ENCODE measurements at places on chromosomes 3 and 15.

GRCh38 chr15:77514641-77515402, 94.1 kb downstream of the HMG20A start:
- no peak for DNase-seq

DNA sequence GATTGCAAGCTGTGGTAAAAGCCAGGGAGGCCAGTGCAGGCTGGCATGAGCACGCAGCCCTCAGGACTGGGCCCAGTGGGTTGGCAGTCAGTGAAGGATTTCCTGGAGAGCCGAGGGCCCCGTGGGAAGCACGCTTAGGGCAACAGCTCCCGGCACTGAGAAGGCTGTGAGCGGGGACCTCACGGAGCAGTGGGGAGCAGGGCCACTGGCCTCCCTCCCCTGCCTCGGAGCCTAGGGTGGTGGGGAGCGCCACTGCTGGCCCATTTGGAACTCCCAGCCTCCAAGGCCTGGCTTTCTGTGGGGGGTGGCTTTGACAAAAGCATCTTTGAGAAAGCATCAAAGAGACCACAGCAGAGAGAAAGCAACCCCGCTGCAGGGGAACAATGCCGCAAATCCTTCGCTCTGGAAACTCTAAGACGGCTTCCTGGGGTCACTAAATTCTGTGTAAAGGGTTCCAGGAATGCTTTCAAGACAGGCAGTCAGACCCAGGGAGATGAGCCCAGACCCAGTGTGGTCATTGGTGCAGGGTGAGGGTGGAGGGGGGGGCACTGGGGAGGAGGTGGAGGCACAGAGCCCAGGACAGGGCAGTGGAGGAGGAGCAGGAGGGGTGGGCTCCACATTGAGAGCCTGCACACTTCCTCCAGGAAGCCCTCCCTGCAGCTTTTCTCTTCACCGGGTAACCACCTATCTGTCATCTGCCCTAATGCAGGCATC, 9.5 kb upstream of the APBA2 start:
- no peak for DNase-seq

DNA sequence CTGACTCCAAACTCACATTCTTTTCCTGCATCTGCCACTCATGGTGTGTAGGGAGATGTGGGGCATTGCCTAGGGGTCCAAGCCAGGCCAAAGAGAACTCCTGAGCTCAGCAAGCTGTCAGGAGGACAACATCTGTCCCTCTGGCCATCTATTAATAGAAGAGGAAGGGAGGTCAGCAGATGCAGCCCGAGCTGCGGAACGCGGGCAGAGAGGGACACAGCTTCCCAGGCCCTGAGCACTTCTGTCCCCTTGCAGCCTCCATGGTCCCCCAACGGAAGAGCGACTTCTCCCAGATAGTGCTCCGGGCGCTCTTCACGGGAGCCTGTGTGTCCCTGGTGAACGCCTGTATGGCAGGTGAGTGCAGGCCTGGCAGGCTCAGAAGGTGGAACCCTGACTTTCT, 37.3 kb upstream of the PDE8A start:
- no peak for DNase-seq

GRCh38 chr3:197124713-197125112, 95.1 kb upstream of the MELTF start:
- no peak for DNase-seq

GRCh38 chr3:124763206-124763605, 33.0 kb downstream of the UMPS start:
- no peak for DNase-seq

- DNase-seq = no peak
Measured at GRCh38 chr3:85148036-85148435, 189.2 kb downstream of the CADM2 start.

GRCh38 chr3:177196008-177196455, 1.2 kb downstream of the TBL1XR1 start:
- DNase-seq = no peak

DNA sequence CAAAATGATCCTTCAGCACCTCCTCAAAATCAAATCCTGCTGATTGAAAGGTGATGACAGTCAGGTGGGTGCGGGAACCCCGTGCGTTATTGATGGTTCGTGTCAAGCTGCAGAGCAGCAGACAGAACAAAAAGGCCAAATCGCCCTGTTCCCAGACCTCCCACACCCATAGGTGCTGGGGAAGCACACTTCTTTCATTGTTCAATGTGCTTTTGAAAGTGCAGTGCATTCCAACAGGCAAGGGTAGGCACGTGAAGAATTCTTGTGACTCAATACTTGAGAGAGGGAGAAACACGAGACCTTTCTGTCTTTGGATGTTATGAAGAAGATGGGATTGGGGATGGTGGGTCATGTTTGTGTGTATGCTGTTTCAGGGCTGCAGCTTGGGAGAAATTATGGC, 514.0 kb downstream of the MCTP2 start:
- no peak for DNase-seq

GRCh38 chr15:73897441-73898261, 24.3 kb downstream of the TBC1D21 start:
- peak; percentile 46 for DNase-seq

GRCh38 chr3:69646287-69647067, 92.8 kb upstream of the MITF start:
- no peak for DNase-seq

DNA sequence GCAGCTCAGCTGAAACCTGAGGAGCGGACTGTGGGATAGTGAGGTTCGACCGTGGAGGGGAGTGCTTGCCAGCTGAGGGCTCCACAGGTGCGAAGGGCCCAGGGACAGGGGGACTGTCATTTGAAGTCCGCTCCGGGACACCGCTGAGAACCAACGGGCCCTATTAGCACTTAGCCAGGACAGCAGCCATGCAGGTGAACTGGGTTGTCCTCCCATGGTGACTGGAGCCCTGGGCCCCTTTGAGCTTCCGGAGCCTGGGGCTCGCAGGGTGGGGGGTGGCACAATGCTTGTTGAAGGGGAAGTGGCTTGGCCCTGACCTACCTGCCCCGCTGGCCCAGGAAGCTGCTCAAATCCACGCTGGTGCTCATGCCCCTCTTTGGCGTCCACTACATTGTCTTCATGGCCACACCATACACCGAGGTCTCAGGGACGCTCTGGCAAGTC, 24.7 kb downstream of the PTH1R start:
- no peak for DNase-seq

DNA sequence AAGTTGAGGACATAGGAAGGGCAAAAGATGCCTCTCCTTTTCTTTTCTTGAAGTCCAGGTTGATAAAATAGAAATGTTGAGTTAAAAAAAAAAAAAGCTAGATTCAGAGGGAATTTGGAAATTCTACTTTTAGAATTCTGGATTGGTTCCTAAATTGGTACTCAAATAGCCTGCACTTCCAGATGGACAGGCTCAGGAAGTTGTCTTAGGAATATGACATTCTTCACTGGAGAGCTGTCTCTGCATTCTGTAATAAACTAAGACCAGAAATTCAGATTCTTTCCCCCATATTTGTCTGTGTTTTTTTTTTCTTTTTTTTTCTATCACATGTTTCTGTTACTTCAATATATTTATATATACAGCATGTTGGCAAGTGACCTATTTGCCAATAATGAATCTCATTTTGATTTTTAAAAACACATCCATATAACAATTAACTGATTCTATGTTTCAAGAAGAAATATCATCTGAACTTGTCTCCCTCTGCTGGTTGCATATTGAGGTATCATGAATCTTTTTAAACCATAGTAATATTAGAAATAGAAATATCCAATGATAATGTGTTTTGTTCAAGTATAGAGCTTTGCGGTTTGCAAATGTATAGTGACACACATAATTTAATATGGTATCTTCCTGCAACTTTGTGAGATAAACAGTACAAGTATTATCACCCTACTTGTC, 8.5 kb upstream of the LSAMP start:
- DNase-seq = no peak

GRCh38 chr15:85614059-85614458, 180.7 kb downstream of the KLHL25 start:
- DNase-seq = no peak

GRCh38 chr3:7075901-7076300, 215.0 kb downstream of the GRM7 start:
- no peak for DNase-seq

DNA sequence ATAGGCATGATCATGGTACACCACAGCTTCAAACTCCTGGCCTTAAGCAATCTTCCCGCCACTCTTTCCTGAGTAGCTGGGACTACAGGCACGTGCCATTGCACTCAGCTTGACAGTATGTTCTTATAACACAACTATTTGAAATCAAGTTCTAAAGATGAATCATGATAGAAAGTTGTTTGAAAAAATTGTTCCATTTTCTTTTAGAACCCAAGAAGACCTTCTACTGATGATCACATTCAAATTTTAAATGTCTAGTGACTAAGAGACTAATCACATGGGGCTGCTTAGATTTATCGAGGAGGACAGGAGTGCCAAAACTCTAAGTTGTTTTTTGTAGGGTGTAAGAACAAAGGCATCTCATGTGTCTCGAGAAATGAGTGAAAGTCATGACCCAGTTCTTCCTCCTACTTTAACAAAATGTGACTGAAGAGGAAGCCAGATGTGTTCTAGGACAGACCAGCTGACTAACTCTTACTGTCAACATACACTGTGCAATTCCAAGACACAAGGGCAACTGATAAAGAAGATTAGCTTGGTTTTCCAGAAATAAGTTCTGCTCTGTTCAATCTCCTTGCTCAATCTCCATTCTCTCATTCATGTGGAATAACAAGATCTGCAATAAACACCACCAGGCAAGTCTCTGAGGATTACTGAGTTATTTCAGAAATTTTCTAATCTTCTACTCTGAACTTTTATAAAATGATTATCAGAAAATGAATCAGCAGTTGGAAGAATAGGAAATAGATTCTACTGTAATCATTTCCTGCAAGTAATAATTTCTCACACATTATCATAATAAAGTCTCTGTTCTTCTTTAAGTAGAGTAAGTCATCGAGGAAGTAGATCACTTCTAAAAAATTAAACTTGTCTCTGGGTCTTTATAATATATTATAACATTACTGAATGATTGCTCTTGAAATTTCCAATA, 122.6 kb upstream of the CCNL1 start:
- no peak for DNase-seq

- no peak for DNase-seq
Measured at GRCh38 chr3:121473001-121473400, 72.8 kb downstream of the POLQ start.

DNA sequence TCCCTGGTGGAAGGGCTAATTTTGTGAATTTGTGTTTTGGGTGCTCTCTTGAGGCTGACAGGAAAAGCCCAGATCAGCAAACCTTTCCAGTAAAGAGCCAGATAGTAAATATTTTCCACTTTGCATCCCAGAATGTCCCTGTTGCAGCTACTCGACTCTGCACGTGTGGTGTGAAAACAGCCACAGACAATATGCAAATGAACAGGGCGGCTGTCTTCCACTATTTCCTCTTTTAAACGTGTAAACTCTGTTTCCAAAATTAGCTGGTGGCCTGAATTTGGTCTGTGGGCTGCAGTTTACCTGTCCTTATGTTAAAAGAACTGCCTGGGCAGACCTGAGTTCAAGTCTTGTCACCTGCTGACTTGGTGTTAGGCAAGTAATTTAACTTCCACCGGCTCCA, 202.7 kb downstream of the EDEM1 start:
- DNase-seq = no peak

DNA sequence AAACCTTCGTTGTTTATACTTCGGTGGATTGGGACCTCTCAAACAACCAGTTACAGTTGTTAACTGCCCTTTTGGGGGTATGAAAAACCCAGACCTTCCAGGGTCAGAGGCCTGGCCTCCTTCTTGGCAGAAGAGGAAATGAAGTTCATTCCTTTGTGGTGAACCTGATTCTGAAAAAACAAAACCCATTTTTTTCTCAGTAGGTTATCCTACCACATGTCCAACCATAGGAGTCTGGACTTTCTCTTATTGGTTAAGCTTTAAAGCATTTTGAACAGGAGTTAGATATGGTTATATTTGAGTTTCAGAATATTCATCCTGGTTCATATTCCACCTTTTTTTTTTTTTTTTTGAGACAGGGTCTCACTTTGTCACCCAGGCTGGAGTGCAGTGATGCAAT, 7.2 kb upstream of the LACTB start:
- no peak for DNase-seq

DNA sequence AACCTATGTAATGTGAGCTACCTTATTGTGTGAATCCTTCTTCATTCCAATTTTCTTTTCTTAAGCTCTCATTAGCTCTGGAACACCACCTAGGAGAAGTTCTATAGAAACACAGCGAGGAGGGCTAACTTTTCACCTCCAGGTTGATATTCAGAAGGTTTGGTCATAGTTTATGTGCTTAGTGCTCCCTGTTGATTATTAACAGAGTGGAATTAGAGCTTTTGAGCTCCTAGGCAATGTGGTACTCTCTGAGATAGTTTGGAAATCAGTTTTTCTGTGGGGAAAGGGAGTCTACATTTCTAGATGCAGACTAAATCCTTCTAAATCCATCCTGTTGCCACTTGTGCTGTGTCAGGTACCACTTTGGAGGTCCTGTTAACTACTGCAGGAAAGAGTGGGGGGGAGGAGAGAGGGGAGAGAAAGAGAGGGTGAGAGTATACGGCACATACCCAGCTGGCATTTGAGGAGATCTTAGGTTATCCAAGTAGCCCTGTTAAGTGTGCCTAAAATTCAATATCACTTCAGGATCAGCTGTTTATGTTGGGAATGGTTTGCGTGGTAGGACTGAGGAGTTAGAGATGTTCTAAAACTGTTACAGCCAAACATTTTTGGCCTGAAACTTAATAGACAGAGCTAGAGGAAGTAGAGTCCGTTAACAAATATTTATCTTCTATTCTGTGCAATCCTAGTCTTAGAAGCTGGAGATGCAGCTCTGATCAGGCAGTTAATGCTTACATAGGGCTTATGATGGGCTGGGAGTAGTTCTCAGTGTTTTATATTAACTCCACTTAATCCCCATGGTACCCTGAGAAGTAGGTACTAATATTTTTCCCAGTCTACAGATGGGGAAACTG, 117.5 kb upstream of the PROK2 start:
- DNase-seq = no peak

GRCh38 chr3:3664935-3665334, 134.3 kb upstream of the LRRN1 start:
- DNase-seq = no peak

DNA sequence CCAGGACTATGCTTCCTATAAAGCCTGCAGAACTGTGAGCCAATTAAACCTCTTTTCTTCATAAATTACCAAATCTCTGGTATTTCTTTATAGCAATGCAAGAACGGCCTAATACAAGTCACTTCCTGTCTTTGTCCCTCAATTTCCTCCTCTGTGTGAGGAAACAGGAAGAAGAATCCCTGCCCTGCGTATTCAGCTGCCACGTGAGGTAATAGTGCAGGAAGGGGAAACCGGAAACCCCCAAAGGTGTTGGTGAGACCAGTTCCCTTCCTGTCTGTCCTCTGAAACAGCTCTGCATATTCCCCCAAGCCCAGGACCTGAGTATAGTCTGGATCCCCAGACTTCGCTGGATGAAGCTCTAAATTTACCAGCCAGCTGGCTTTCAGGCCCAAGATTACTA, 18.1 kb upstream of the PTPN23 start:
- DNase-seq = no peak

- no peak for DNase-seq
Measured at GRCh38 chr3:178067721-178068120, 468.5 kb upstream of the KCNMB2 start.

- DNase-seq = no peak
Measured at GRCh38 chr15:85097250-85097649, 115.6 kb downstream of the PDE8A start.

All from stimulated activated naive CD4-positive, alpha-beta T cell treated with Interleukin-2 at 50 U/mL for 16 hours (primary cell).